Left lung (tissue), 14 donors: ENCODE measurements at places on chromosomes 7 and 10.
A peak's percentile ranks its signal among the peaks of the same experiment; 100 is the strongest.

DNA sequence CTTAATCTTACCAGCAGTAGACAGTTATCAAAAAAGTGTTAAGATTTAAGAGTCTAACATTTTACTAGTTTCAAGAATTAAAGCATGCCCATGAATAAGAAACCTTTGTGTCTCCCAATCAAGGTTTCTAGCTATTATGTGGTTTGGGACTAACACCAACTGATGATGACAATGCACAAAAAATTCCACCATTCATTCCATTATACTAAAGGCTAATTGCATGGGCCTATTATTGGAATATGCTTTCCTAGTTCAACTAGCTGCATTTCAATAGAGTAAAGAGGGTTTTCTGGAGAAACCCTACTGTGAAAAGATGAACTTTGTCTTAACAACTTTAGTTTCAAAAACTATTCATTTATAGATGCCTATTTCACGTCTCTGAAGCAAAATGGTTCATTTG lies 44.6 kb downstream of the UBE2H start:
- DNase-seq, result no peak

DNA sequence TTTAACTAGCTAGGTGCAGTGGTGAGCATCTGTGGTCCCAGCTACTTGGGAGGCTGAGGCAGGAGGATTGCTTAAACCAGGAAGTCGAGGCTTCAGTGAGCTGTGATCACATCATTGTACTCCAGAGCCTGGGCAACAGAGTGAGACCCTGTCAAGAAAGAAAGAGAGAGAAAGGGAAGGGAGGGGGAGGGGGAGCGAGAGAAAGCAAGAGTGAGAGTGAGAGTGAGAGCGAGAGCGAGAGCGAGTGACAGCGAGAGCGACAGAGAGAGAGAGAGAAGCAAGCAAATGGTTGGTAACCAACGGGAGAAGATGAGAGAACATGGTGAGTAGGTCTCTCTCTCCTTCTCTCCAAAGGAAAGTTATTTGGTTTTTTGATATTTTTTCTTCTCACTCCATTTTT lies 69.8 kb upstream of the DGKI start:
- no peak for DNase-seq

DNA sequence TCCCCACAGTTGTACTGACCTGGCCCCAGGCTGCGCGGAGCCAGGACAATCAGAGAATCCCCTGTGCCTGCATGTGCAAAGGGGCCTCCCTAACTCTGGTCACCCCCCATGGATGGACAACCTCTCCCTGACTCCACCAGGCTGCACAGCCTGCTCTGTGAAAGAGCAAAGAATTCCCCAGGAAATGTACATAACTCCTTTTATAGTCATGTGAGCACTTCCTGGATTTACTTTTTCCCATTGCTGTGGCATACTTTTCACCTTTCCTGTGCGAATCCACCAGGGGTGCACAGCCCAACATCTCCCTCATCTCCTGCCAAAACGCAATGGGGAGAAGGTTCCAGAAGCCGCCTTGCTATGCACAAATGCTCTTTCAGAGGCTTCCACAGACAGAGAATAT lies 27.9 kb downstream of the FGFR2 start:
- DNase-seq, result no peak

DNA sequence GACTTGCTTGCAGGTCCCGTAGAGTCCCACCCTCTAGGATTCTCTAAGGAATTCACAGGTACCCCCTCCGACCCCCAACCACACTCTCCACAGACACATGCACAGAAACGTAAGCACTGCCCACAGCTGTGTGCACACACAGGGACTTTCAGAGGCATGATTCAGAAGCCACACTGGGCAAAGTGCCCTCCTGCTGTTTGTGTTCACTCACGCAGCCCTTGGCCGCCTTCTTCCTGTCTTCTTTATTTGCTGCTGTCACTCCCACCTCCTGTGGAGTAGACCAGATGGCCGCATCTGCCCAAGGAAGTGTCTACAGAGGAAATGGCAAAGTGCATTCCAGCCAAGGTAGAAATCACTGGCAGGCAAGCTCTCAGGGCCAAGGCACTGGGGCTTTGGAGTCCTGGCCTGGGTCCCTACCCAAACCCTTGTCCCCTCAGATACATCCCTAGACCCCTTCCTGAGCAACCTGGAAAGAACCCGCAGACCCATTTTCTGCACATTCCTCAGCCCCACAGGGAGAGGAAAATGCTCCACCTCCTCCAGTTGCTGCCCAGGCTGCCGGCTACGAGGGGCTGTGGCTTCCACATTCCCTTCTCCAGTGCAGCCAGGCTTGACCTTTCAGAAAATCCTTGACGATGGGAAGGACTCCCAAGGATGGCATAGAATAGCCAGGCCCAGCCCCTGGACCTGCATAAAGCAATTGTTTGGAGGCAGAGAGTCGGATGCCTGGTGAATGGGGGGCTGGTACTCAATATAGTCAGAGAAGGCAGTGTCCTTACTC lies 21.6 kb upstream of the GIMAP8 start:
- DNase-seq, result peak; percentile 57

GRCh38 chr10:88901206-88901983 lies 21.4 kb downstream of the STAMBPL1 start:
- no peak for DNase-seq

GRCh38 chr10:110784198-110784597 lies 87.5 kb upstream of the PDCD4 start:
- no peak for DNase-seq

GRCh38 chr7:19051767-19052375 lies 65.6 kb downstream of the TWIST1 start:
- no peak for DNase-seq

DNA sequence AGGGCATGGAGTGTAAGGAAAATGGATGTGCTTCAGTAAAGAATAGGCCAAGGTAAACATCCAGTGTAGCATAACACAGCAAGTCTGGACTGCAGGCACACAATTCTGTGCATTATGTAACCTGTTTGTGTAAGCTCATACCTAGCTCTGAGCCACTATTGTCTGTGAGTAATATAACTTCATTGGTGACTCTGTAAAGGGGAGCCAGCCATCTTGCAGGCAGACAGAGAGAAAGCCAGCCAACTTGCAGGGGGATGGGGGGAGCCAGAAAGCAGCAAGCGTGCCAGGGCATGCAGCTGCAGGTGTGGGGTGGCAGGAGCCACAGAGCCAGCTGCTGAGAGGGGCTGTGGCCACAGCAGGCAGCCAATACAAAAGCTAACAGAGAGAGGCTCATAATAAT lies 449.2 kb downstream of the IPMK start:
- DNase-seq, result peak; percentile 44

DNA sequence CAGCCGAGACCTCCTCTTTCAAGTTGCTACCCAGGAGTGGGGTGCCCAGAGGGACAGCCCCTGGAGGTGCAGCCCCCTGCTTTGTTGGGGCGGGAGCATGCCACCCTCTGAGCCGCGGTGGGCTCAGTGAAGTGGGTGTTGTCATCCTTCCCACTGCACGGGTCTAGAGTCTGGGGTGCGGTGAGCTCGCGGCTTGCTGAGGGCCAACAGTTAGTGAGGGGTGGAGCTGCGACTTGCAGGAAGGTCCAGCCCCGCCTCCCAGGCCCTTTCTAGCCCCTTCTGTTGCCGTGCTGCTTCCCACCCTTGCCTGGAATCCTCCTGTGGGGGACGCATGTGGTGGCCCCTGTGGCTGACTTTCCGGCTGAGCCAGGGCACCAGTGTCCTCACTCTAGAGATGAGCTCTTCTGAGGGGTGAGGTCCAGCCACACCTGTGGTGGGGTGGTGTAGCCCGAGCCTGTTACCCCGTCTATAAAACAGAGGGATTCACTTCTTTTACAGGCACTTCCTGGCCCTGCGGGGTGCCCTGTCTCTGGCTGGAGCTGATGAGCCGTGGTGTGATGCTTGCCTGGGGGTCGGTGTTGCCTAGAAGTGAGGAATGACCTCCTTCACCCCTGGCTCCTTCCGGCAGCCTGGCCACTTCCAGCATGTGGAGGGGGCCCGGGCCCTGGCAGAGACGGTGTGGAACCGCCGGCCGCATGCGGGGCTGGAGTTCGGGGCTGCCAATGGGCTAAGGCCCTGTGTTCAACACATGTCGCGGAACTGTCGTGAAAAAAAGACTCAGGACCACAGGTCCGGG lies 127.9 kb downstream of the FAM53B start:
- DNase-seq, result no peak

DNA sequence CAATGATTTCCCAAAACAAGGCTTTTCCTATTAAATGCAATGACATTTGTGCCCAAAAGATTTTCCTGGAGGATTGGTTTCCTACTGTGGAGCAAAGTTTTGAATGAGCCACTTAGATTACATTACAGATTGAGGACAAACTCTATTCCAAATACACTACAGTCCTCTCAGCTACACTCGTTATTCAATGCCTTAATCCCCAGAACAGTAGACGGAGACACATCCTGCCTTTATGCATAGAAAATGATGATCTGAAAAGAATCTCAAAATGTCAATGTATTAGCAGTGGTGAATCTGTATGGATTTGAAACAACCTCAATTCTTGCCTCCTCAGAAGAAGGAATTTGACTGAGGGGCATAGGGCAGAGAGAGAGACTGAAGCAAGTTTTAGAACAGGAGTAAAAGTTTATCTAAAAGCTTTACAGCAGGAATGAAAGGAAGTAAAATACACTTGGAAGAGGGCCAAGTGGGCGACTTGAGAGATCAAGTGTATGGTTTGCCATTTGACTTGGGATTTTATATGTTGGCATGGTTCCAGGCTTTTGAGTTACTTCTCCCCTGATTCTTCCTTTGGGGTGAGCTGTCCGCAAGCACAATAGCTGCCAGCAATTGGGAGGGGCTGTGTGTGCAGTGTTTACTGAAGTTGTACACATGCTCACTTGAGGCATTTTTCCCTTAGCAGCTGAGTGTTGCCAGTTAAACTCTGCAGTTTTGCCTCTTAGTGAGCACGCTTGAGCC lies 891.9 kb upstream of the MBL2 start:
- peak; percentile 66 for DNase-seq

DNA sequence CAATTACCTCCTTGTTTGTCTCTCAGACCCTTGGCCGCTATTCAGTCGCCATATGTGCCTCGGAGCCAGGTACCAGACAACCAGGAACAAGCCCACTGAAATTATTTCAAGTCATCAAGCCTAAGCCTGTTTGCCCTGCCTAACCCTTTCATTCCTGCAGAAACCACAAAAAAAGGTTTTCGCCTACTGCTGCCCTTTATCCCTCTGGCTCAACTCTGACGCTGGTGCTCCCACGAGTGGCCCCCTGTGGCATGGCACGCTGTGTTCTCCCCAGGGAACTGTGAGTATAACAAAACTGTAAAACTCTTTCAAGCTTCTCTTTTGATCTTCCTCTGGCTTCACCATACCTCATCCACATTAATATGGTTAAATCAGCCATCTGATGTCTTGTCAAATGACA lies 215.7 kb upstream of the CDC14C start:
- DNase-seq, result no peak
